ENCODE measurements at places on chromosomes 5 and 9.

DNA sequence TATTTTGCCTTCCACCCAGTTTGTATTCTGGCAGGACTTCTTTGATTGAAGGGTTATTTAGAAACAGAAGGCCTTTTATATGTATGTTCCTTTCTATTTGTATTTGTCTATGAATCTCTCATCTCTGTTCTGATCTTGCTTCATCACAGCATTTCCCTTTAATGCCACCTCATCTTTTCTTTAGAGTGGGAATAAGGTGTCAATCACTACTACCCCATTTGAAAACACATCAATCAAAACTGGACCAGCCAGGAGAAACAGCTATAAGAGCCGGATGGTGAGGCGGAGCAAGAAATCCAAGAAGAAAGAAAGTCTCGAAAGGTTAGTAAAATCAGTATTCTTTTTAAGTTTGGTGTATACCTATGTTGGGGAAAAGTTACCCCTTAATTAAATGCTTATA is 36.3 kb downstream of the CD180 start:
- DNase-seq = no peak

GRCh38 chr5:90301248-90301647 is 108.3 kb downstream of the CETN3 start:
- no peak for DNase-seq

DNA sequence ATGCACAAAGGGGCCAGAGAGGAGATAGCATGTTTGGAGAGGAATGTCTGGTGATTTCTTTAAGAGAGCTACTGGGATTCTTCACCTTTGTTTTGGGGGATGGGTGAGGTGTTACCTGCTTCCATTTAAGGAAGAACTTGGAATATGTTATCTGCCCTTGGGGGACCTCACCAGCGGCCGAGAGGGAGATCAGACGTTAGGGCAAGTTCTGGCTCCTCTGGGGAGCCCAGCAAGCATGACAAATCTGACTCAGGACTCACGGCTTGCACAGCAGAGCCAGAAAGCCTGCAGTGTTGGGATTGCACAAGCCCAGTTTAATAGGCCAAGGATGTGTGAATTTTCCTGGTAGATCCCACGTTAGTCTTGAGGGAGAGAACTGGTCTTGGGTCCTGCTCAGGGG is 40.3 kb downstream of the SLC28A3 start:
- no peak for DNase-seq

- DNase-seq = no peak
These were observed 339.2 kb downstream of the PIK3R1 start for GRCh38 chr5:68554571-68555279.

GRCh38 chr9:4678679-4679267 is 596 bp upstream of the CDC37L1 start:
- no peak for DNase-seq

DNA sequence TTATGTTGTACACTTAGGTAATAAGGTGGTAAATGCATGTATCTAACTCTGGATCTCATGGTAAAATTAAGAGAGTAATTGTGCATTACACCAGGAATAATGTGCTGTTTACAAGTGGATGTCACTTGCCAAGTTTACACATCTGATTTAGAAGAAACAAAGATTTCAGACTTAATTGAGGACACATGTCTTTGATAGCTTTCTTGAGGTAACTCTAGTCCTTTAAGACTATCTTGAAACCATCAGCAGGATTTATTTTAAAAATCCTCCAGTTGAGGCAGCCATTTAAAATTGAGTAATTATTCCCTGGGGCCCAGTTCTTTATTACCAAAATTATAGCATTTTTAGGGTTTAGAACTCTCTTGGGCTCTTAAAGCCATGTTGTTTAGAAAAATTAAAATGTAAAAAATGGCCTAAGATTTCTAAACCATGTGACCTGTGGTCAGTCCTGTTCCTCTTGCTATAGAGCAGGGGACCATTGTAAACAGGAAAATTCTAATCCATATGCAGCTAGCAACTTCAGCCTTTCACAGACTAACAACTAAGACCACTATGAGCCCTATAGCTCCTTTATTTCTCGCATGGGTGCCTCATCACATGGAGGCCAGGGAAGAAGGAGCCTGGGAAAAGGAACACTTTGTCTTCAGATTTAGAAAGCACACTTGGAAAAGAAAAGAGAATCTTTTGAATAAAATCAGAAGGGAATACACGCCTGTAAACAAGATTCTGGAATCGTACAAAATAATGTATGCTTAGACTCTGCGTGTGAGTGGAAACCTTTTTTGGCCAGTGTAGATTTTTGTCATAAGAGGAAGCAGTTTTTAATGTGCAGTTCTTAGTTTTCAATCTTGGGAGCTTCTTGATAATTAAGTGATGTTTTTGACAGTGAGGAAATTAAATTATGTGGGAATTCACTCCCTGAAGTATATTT is 71.2 kb downstream of the ZSWIM6 start:
- DNase-seq = no peak

All from right forelimb (tissue), 1 donor.